ENCODE measurements at places on chromosomes 7 and 10. TPM values are rescaled to one million over a fixed set of nuclear protein-coding genes. Genes with fewer than 3 reads are reported as not detected.

The PTER gene
- 17.1 TPM for total RNA-seq

The LRIT1 gene
- not detected for total RNA-seq

The PTN gene
- total RNA-seq: not detected

The OR2A1 gene
- total RNA-seq: 0.13 TPM

The DKK1 gene
- total RNA-seq: not detected

The ACADSB gene
- 19.4 TPM for total RNA-seq

The CC2D2B gene
- not detected for total RNA-seq

The SYT15 gene
- 0.75 TPM for total RNA-seq

The TRIM50 gene
- not detected for total RNA-seq

The LSM5 gene
- total RNA-seq: 62.4 TPM

The CDHR3 gene
- total RNA-seq: 2.6 TPM

The DPCD gene
- 2.9 TPM for total RNA-seq

Data from activated naive CD4-positive, alpha-beta T cell treated with anti-CD3 and anti-CD28 coated beads, Interleukin-2, amount 10 ng/mL, durations not matched to agents 5 hours and 36 hours (primary cell).